Activated T-cell treated with anti-CD3 and anti-CD28 coated beads, Interleukin-2, amount 50 U/mL, for 72 hours (primary cell): ENCODE measurements at places on chromosomes 5 and 9. TPM values are rescaled to one million over a fixed set of nuclear protein-coding genes. Genes with fewer than 3 reads are reported as not detected.

- no peak for DNase-seq
- no peaks in the 10 kb centered on the region for H3K36me3 ChIP-seq
- H3K27me3 ChIP-seq, result no peaks in the 10 kb centered on the region
- peak overlapping the region; percentile 39 for H3K27ac ChIP-seq
Measured at GRCh38 chr5:138457531-138458275, 7.6 kb upstream of the EGR1 start.

DNA sequence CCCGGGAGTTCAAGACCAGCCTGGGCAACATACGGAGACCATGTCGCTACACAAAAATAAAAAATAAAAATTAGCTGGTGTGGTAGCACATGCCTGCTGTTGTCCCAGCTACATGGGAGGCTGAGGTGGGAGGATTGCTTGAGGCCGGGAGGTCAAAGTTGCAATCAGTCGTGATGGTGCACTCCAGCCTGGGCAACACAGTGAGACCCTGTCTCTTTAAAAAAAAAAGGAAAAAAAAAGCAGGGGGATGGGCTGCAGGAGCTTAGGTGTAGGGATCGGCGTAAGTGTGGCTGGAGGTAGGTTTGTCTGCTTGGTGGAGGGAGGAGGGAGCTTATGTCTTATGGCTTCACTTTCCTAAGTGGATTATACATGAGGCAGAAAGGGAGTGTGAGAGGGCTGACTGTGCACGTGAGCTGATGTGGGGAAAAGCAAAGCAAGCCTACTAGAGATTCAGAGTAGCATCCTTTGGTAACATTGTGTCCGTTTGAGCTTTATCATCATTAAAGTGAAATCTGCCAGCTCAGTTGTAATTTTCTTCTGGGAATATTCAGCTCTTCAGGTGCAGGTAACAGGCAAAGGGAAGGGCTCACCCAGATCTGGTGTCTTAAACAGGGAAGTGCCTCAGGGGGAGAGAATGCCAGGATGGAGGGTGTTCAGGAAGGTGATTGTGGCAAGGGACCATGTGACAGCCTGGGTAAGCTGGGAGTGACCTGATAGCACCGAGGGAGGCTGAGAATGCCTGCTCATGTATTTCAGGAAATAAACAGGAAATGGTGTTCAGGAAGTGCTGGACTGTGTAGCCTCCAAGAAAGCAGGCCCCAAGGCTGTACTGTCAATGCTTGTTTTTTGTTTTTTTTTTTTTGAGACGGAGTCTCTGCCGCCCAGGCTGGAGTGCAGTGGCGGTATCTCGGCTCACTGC lies 17.6 kb upstream of the SETX start:
- peak overlapping the region; percentile 83 for H3K27ac ChIP-seq
- DNase-seq, result no peak
- no peaks in the 10 kb centered on the region for H3K27me3 ChIP-seq
- peaks cover 33% of the 10 kb centered on the region for H3K4me1 ChIP-seq
- H3K4me3 ChIP-seq, result peak overlapping the region; percentile 29

- DNase-seq, result peak; percentile 48
- H3K4me3 ChIP-seq, result peak overlapping the region; percentile 91
- peaks cover 25% of the 10 kb centered on the region for H3K36me3 ChIP-seq
- H3K27ac ChIP-seq, result peak overlapping the region; percentile 82
- peaks cover 72% of the 10 kb centered on the region for H3K4me1 ChIP-seq
Measured at GRCh38 chr9:136409557-136410455, 608 bp downstream of the ENTR1 start.

- no peaks in the 10 kb centered on the region for H3K4me1 ChIP-seq
- H3K27ac ChIP-seq, result no peak overlapping the region
- DNase-seq, result no peak
Measured at GRCh38 chr5:148687427-148687826, 33.1 kb upstream of the HTR4 start.

DNA sequence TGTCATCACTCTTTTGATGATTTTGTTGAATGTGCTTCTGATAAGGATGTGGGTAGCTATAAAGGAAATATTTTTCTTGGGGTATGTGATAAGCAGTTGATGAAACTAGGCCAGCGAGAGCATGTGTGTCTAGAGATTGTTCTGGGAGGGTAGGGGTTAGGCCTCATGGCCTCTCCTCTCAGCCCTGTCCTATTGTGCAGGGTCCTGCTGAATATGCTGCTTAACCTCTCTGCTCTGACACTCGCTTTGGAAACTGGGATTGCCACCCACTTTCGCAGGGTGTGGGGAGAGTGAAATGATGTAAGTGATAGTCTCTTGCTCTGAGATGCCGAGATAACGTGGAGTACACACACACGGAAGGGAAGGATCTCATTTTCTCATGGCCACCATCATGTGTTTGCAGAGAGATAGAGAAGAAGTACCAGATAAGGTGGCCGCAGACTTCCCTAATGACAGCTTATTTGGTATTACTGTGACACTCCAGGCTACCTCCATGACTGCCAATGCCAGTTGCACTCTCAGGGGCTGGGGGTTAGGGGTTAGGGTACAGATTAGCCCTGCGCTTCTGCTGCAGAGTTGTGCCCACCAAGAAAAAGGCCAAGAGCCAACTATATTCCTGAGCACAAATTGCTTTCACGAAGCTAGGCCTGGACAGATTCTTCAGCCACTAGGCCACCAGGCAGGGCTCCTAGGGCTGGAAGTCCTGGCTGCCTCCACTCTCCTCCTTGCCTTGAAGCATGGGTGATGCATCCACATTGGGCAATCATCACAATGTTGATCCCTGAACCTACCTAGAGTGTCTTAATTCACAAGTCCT lies 25.2 kb upstream of the TNFAIP8 start:
- H3K27me3 ChIP-seq, result no peaks in the 10 kb centered on the region
- H3K27ac ChIP-seq, result peak overlapping the region; percentile 72
- peak; percentile 54 for DNase-seq
- peak overlapping the region; percentile 75 for H3K4me3 ChIP-seq

- no peak for DNase-seq
- no peaks in the 10 kb centered on the region for H3K4me1 ChIP-seq
- no peaks in the 10 kb centered on the region for H3K27me3 ChIP-seq
- no peak overlapping the region for H3K4me3 ChIP-seq
Measured at GRCh38 chr5:177249761-177250537, 53.6 kb downstream of the RAB24 start.

DNA sequence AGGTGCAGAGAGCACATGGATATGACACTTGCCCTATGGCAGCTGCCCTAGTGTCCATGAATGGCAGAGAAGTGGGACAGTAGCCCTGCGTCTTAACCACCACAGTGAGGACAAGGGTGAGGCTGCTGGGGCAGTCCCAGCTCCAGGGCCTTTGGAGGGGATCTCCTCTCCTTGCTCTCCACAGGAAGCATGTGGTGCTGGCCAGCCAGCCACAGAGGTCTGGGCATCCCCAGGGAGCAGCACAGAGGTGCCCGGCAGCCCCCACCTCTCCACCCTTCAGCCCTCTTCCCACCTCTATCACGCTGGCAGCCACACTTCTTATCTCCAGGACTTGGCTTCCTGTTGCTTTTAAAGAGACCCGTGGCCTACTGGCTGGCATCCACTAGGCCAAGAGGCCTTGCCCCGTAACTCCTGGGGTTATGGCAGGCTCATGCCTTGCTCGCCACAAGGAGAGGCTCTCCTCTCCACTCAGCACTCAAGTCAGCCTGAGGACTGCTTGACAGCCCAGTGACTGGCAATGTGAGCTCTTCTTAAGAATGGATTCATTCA lies 21.9 kb downstream of the CSF2 start:
- H3K27me3 ChIP-seq, result peaks cover 9% of the 10 kb centered on the region
- DNase-seq, result no peak
- H3K4me1 ChIP-seq, result peaks cover 76% of the 10 kb centered on the region
- no peaks in the 10 kb centered on the region for H3K36me3 ChIP-seq
- H3K27ac ChIP-seq, result no peak overlapping the region

GRCh38 chr5:68382640-68383039 lies 167.1 kb downstream of the PIK3R1 start:
- peaks cover 67% of the 10 kb centered on the region for H3K4me1 ChIP-seq
- H3K36me3 ChIP-seq, result peaks cover 4% of the 10 kb centered on the region
- peak overlapping the region; percentile 72 for H3K4me3 ChIP-seq
- DNase-seq, result no peak
- peak overlapping the region; percentile 83 for H3K27ac ChIP-seq
- peaks cover 5% of the 10 kb centered on the region for H3K27me3 ChIP-seq

DNA sequence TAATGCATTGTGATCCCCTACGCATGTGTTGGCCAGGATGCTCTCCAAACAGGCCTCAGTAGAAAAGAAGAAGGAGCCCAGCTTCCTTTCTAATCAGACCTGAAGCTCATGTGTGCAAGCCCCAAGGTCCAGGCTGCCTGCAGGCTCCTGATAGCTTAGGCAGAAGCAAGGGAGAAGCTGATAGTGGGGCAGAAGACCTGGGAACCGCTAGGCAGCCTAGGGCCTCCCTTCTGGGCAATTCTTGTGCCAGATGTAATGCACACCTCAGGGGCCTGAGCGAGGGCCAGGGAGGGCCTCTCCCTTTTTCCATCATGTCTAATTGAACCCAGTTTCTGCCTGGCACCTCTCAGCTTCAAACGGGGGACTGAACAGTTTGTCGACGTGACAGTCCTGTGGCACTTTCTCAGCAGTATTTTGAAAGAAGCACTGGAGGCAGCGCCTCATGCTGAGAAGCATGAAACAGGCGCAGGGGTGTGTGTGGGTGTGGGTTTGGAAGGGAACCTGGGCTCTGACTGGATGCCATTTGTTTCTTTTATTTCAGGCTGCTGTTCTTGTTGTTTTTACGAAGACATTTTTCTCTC lies 212.8 kb downstream of the PIK3R1 start:
- no peak overlapping the region for H3K27ac ChIP-seq
- no peaks in the 10 kb centered on the region for H3K36me3 ChIP-seq
- H3K27me3 ChIP-seq, result peaks cover 23% of the 10 kb centered on the region
- no peak overlapping the region for H3K4me3 ChIP-seq
- H3K4me1 ChIP-seq, result peaks cover 62% of the 10 kb centered on the region

GRCh38 chr5:55509796-55510522 lies 24.8 kb downstream of the PLPP1 start:
- no peak overlapping the region for H3K4me3 ChIP-seq
- DNase-seq, result no peak
- H3K36me3 ChIP-seq, result no peaks in the 10 kb centered on the region
- no peak overlapping the region for H3K27ac ChIP-seq
- peaks cover 33% of the 10 kb centered on the region for H3K4me1 ChIP-seq

- H3K27ac ChIP-seq, result no peak overlapping the region
- no peaks in the 10 kb centered on the region for H3K4me1 ChIP-seq
- no peaks in the 10 kb centered on the region for H3K36me3 ChIP-seq
- no peak for DNase-seq
Measured at GRCh38 chr5:9834871-9835770, 205.0 kb upstream of the TAS2R1 start.

- no peak overlapping the region for H3K27ac ChIP-seq
- no peak overlapping the region for H3K4me3 ChIP-seq
- no peak for DNase-seq
- no peaks in the 10 kb centered on the region for H3K27me3 ChIP-seq
- H3K4me1 ChIP-seq, result peaks cover 19% of the 10 kb centered on the region
- peaks cover 27% of the 10 kb centered on the region for H3K36me3 ChIP-seq
Measured at GRCh38 chr9:88420227-88420626, 32.0 kb downstream of the SPIN1 start.

DNA sequence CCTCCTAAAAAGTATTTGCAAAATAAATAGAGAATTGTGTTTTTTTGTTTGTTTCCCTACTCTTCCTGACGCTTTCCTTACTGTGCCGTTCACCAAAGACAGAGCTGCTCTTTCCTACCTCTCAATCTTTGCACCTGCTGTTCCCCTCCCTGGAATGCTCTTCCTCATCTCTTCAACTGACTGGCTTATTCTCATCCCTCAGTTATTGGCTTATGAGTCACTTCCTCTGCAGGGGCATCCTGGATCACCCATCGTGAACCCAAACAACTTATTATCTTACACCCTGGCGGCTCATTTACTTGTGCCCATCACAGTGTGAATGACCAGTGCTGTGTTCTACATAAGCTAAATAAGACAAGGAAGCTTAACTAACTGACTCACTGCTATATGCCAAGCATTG lies 36.1 kb upstream of the CCNG1 start:
- DNase-seq, result no peak
- peaks cover 13% of the 10 kb centered on the region for H3K27me3 ChIP-seq
- no peaks in the 10 kb centered on the region for H3K4me1 ChIP-seq
- no peak overlapping the region for H3K4me3 ChIP-seq
- H3K36me3 ChIP-seq, result no peaks in the 10 kb centered on the region

DNA sequence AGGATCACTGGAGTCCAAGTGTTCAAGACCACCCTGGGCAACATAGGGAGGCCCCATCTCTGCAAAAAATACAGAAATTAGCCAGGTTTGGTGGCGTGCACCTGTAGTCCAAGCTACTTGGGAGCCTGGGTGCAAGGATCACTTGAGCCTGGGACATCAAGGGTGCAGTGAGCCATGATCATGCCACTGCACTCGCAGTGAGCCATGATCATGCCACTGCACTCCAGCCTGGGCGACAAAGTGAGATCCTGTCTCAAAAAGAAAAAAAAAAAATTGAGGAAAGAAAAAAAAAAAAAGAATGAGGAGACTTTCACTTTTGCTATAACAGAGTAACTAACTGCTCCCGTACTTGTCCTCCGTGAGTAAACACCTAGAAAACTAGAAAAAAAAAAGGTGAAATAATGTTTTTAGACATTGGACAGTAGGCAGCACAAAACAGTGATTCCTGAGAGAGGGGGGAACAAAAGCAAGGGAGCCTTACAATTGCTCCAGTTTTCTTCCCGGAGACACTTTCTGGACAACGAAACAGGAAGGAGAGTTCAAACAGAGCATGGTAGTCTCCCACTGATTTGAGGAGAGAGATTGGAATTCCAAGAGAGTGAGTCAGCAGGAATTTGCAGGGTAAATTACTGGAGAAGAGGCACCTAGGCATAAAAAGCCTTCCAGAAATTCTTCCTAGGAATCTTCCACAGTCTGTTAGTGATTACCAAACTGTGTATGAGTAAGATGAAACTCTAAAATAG lies 6.9 kb upstream of the ZBTB5 start:
- peaks cover 7% of the 10 kb centered on the region for H3K27me3 ChIP-seq
- H3K4me3 ChIP-seq, result peak overlapping the region; percentile 71
- H3K27ac ChIP-seq, result peak overlapping the region; percentile 88
- DNase-seq, result no peak
- peaks cover 9% of the 10 kb centered on the region for H3K4me1 ChIP-seq

DNA sequence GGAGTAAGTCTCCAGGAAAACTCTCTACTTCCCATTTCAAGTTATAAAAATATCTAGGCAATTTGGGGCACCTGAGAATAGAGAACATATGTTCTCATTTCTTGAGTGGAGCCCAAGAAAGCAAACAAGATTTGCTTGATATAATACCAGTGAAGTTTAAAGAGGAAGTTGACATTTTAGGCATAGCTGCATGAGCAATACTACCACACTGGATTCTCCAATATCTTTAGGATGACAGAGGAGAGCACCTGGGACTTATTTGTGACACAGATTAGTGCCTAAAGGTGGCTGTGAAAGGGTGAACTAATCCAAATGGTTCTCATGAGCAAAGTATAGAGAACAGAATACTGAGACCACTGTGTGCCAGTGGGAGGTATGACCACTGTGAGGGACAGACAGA lies 423.5 kb upstream of the RIOK2 start:
- peak overlapping the region; percentile 4 for H3K27ac ChIP-seq
- no peak overlapping the region for H3K4me3 ChIP-seq
- no peaks in the 10 kb centered on the region for H3K27me3 ChIP-seq
- DNase-seq, result no peak

- H3K27ac ChIP-seq, result no peak overlapping the region
- no peak for DNase-seq
- H3K36me3 ChIP-seq, result no peaks in the 10 kb centered on the region
Measured at GRCh38 chr5:169183576-169183975, 117.4 kb downstream of the SLIT3 start.

GRCh38 chr5:125375143-125375542 lies 628.7 kb upstream of the ZNF608 start:
- no peak overlapping the region for H3K27ac ChIP-seq
- H3K4me1 ChIP-seq, result no peaks in the 10 kb centered on the region

The SHROOM1 gene
- 2.1 TPM for total RNA-seq

The C5orf46 gene
- total RNA-seq, result not detected

The CCDC69 gene
- 44.8 TPM for total RNA-seq

The ZNF474 gene
- total RNA-seq, result not detected

The ALDH7A1 gene
- total RNA-seq, result 5.8 TPM

The PCDHGB3 gene
- 0.19 TPM for total RNA-seq
